ENCODE measurements at places on chromosomes 3 and 15.

- no peak for DNase-seq
These were observed 92.8 kb upstream of the DCBLD2 start for GRCh38 chr3:98994128-98994762.

GRCh38 chr3:133745981-133746711 lies at the start of gene TF:
Gene TF (plus strand): TSS chr3:133746393. CDS start chr3:133746441, 48 bp downstream.
- no peak for DNase-seq

- DNase-seq: no peak
These were observed 63.7 kb upstream of the DAZL start for GRCh38 chr3:16668776-16669545.

DNA sequence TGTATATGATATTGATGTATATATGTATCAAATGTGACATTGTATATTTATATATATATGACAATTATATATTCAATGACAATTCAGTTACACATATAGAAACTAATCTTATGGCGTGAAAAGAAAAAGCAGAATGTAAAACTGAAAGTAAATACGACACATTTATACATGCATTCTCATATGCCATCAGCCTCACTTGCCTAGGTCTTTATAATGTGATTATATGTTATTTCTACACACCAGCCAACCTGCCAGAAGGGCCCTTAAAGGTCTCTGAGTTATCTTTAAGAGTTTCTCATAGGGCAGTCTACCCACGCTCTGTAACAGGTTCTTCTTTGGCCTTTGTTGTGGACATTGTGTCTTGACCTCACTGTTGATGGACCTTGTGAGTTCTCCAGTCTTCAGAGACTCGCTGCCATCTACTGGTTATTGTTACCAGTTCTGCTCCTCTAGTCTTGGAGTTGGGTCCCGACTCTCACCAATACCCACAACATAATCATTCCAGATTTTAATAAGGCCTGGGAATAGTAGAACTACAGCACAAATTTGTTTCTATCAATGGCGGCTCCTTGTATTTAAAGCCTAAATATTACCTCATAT lies 371.5 kb upstream of the GOLIM4 start:
- no peak for DNase-seq

DNA sequence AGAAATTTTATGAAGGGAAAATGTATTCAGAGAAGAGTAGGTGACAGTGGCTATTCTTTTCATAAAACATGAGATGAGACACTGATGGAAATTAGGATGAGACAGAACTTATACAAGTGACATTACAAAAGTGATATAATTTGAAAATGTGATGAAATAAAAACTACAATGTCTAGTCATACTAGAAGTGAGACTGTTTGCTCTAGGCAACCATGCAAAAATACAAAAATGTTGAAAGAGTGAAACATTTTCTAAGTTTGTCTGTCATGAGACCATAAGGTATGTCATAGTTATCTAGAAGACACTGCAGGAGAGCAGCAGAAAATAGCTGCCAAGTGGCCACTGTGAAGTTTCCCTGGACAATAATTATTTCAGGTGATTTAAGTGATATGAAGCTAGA lies 459.5 kb downstream of the DIPK2A start:
- no peak for DNase-seq

GRCh38 chr3:116951610-116952009 lies 242.0 kb downstream of the TUSC7 start:
- DNase-seq: no peak

DNA sequence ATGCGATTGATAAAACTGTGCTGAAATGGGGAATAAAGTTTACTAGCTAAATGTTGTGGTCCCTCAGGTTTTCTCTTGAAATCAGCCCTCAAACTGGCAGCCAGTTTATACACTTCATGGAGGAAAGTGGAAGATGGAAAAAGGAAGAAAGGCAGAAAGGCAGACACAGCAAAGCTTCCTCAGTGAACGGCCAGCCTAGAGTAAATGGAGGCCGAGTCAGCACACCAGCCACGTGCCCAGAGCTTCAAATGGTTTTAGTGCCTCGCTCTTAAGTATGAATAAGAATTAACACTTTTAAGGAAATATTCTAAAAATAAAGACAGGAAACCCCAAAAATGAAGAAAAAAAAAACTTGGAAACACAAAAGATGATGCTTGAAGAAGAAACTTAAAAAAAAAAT lies 48.3 kb downstream of the GNB4 start:
- DNase-seq: no peak

DNA sequence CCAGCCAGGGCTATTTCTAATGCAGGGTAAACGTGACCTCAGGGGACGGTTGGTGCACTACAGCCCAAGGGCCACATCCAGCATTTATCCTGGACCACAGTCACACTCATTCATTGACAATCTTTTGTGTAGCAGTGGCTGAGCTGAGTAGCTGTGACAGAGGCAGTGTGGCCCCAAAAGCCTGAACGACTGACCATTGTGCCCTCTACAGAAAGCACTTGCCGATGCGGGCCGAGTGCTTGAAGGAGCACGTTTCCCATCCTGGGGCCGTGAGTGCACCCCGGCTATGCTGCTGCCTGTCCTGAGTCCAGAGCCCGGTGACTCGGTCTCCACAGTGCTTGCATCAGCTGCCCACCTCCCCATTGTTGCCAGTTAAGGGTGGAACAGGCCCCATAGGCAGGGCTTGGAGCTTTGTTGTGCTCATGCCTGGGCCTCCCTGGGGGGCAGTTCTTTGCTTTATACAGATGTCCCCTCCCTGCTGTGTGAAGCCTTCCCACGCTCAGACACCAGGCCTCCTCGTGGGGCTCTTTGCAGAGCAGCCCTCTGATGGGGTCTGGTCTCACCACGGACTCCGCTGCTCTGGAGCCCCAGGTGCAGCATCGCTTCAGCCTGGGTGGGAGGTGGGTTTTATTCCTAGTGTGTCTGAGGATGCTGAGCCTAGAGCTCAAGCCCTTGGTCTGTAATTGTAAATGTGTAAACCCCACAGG lies 13.0 kb upstream of the SNRPA1 start:
- DNase-seq: no peak

- DNase-seq: no peak
These were observed 307.8 kb upstream of the ARRDC4 start for GRCh38 chr15:97652700-97653167.

- no peak for DNase-seq
These were observed 2.1 kb upstream of the ANXA2 start for GRCh38 chr15:60399931-60400330.

DNA sequence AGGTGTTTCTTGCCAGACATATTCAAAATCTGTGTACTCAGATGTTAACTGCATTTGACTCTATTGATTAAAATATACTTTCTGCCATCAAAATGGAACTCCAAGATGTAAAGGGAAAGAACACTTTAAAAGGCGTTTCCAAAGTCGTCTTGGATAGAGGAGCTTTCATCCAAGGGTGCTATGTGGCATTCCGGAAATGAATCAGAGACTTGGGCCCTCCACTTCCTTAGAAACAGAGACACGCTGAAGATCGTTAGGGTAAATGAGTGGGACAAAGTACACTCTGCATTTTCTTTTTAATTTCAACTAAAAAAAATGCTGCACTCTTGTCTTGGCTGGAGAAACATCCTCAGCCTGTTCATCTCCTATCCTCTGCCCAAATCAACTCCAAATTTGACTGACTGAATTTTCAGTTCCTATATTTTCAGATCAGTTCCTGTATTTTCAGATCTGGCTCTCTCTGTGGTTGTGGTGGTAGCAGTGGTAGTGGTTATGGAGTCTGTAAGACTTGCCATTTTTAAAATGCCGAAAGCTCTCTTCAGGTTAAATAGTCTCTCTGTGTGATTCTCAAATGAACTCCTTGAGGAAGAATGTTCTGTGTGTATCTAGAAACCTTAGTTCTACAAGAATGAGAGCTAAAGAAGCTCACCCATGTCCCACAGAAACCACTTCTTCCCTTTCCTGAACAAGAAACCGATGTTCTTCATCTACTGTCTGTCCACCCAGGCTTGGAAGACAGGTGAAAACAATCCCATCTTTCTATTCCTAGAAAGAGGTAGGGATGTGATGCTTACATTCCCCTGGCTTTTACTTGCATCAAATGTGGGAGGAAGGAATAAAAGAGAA lies 156.8 kb upstream of the ICE2 start:
- DNase-seq: no peak

GRCh38 chr3:16181361-16181760 lies 6.9 kb downstream of the GALNT15 start:
- DNase-seq: no peak

DNA sequence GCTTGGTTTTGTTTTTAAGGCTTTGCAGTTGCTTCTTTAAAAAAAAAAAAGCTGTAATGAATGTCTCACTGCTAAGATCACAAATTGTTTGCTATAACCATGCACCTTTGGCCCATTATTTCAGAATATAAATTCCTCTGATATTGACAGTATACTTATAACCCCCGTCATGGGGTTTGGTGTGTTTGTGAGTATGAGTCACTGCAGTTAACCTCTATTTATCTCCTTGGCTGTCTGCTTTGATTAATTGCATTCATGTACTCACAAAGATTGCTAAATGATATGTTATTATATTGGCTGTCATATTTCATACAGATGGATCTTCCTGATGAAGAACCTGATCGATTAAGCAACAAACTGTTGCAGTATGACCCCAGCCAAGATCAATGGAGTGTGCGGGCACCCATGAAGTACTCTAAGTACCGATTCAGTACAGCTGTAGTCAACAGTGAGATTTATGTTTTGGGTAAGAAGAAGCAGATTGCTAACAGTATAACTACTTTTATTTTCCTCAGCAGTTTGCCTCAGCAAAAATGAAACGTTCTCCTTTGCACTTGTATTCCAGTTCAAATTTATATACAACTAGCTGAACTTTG lies 14.9 kb downstream of the KBTBD12 start:
- no peak for DNase-seq

DNA sequence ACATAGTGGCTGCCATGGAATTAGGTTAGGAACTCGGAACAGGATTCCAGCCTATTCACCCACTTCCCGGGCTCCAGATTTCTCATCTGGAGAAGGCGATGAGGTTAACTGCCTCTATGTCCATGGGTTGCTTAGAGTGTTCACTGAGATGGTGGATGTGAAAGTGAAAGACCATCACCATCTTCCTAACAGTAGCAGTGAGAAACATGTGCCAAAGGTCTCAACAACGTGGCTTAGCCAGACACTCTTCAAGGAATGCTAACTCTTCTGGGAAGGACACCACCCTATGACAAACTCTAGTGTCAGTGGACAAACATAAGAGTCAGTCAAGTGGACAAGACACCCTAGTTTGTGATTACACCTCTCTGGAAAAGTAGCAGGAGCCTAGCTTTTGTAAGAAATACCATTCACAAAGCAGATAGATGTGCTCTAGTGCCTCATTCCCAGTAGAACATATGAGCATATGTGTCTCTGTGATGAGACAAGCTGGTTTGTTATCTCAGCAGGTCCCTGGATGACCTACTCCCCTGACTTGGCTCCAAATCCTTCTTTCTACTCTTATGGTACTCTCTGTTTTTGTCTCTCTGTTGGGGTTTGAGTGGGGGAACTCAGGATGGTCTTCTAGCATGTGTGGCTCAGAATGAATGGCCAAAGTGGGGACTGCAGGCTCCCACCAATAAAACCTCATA lies 210.2 kb upstream of the WNT5A start:
- DNase-seq: no peak

GRCh38 chr3:178597371-178597770 lies 61.1 kb downstream of the KCNMB2 start:
- DNase-seq: no peak

DNA sequence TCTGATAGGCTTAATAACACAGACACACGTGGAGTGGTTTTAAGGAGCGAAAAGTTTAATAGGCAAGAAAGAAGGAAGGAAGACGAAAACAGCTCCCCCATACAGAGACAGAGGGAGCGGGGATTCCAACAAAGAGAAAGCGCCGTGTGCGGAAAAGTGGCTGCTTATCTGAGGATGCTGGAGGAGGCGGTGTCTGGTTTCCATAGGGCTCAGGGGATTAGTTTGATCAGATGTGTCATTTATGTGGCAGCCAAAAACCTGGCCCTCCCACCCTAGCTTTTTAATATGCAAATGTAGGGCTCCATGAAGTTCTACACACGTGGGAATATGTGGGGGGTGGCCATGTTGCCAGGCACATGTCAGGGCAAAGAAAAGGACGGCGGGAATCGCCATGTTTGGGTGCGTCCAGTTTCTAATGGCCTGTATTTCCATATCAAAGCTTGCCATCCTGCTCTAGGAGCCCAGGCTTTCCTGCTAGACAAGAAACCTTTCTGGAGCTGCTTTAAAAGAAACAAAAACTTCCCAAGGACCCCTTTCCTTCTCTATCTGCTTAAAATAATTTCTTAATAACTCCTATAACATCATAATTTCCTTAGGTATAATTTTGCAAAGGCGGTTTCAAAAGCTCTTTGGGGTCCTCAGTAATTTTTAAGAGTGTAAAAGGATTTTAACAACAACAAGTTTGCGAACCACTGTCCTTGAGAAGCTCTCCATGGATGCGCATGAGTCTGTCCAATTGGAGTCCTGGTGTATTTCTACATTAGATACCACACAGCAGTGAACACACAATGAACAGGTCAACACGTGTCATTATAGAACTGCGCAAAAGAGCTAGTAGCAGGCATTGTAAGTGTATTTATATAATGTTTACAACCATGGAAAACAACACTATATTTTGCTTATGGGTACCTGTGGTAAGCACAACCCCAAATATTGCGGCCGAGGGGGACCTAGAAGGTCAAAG lies 622 bp upstream of the ZNF589 start:
- peak; percentile 33 for DNase-seq

DNA sequence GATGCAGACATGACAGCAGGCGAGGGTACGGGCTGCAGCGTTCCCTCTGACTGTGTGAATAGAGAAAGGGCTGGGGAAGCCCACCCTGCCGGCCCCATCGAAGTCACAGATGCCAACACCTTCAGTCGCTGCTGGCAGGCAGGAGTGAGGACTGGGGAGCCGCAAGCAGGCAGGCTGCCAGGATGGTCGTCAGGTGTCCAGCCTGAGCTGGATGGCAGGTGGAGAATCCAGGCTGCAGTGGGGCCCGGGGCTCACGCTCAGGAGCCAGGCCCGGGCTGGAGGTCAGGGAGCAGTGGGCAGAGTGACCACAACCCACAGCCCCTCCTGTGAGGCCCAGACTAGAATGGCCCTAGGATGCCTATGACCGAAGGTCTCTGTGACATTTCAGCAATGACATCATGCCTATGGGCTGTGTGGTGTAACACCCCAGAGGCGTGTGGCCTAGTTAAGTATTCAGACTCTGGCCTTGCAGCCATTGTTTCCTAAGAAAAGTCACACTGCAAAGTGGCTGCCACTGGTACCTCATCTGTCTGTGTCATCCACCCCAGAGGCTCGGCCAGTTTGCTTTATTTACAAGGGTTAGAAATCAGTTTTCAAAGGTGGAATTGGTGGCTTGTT lies 15.7 kb downstream of the PRR23E start:
- no peak for DNase-seq

GRCh38 chr3:134314588-134315285 lies 59.5 kb downstream of the AMOTL2 start:
- DNase-seq: no peak

DNA sequence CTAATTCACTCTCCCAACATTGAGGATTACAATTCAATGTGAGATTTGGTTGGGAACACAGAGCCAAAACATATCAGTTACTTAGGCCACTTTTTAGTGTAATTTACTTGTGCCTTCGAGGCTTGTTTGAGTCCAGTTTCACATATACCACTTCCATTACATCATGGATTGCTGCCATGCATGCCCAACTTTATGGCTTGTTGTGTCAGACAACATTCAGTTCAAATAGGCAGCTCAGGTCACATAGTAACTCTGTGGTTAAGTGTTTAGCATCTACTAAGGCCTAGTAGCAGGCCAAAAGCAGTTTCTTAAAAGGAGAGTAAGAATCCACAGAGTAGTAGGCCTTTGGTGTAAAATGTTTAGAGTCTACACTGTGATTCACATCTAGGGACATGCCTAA lies 164.3 kb upstream of the GMNC start:
- DNase-seq: no peak

GRCh38 chr15:63752075-63752684 lies 81.6 kb downstream of the HERC1 start:
- no peak for DNase-seq

GRCh38 chr3:56357266-56357665 lies 111.0 kb downstream of the ERC2 start:
- no peak for DNase-seq
